KG1 (cell line): ENCODE measurements at places on chromosomes 5 and 9.
A peak's percentile ranks its signal among the peaks of the same experiment; 100 is the strongest.

DNA sequence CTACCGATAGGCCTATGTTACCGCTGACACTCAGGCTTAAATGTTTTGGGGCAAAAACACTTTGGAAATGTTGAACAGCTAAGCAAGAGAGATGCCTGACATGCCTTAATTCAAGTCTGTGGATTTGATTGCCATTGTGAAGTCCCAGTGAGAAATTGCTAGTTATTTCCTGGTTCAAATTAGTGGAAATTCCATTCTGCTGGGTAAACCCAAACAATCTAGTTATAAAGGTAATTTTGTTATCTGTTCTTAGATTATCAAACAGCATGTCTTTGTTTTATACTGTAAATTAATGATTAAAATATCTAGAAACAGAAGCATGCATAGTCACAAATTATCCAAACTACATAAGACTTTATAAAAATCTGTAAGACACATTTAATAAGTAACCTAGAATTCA lies 96.6 kb downstream of the PJA2 start:
- no peak for DNase-seq

DNA sequence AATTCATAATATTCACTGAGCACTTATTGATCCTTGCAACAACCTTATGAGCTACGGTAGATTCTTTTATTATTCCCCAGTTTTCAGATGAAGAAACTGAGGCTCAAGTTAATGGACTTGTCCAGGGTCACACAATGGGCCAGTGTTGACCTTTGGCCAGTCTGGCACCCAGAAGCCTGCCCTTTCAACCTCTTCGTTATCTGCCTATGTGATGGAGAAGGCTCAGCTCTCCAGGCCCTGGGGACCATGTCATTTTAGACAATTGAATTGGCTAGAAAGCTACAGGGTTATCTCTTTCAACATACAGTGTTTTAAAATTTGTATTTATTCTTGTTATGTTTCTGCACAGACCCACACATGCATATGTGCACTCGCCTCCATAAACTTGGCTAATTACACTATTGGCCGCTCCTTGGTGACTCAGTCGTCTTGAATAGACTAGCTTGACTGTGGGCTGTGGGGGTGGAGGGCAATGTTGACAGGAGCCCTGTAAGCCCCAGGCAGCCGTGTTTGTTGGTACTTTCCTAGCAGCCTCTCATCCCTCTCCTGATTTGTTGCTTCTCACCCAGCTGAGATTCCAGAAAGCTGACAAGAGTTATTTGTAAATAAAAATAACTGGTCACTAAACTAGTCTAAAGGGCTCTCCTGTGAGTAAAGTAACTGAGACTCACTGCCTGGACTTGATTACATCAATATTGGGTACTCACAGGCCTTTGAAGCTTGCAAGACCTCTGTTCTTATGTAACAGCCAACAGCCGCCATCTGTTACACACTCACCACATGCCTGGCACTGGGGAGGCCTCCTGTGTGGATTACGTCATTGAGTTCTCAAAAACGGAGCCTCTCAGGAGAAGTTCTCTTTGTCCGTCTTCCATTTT lies 8.5 kb upstream of the ANGPTL2 start:
- DNase-seq, result no peak

- DNase-seq, result peak; percentile 7
Observed at GRCh38 chr5:14035859-14036503, 91.5 kb upstream of the DNAH5 start.

- DNase-seq, result no peak
Observed at GRCh38 chr5:135822286-135822685, 12.2 kb upstream of the SLC25A48 start.

- peak; percentile 5 for DNase-seq
Observed at GRCh38 chr5:141412854-141413539, at the start of gene PCDHGA10. TSS of gene PCDHGA10 (plus strand) at chr5:141412987. CDS start at chr5:141413176, 189 bp downstream.

- DNase-seq, result no peak
Observed at GRCh38 chr9:137446851-137447471, 5.8 kb upstream of the ENTPD8 start.

DNA sequence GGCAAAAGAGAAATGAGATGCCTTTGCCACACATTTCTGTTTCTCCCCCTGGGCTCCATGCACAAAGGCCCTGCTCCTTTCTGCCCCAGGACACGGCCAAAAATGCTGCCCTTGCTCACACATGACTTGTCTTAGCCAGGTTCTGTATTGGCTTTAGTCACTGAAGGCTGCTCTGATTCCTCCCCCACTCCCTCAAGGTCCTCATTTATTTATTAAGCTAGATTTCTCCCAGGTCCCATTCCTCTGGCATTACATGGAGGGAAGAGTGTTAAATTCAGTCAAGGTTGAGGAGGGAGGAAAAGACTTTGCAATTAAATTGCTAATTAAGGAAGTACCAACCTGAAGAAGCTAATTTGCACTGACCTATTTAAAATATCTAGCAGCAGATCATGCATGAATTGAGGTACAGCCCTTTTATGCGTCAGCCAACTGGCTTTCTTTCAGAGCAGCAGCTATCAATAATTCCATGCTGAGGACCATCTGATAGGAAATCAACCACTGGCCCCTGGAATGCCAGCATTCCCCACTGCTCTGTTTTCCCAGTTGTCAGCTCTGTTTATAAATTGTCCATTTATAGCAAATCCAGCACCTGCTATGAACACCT lies 81.2 kb upstream of the MAP3K1 start:
- DNase-seq, result no peak

- no peak for DNase-seq
Observed at GRCh38 chr5:55593115-55593472, 58.3 kb upstream of the PLPP1 start.

DNA sequence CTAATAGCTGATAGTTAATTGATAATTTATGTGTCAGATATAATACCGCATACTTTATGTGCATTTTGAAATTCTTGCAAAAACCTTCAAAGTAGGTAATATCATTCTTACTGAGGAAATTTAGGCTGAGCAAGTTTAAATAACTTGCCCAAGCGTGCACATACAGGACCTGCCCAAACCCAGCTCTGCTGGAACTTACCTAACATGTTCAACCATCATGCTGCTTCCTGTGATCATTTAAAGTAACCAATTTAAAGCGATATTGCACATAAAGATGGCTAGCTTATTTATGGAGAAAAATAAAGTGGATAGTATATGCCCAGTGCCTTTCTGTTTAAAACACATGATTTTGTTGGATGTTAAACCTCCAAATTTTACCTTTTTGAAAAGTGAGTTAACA lies 4.3 kb downstream of the FAM174A start:
- no peak for DNase-seq

- DNase-seq, result no peak
Observed at GRCh38 chr5:140631831-140632365, 1.1 kb downstream of the CD14 start.

DNA sequence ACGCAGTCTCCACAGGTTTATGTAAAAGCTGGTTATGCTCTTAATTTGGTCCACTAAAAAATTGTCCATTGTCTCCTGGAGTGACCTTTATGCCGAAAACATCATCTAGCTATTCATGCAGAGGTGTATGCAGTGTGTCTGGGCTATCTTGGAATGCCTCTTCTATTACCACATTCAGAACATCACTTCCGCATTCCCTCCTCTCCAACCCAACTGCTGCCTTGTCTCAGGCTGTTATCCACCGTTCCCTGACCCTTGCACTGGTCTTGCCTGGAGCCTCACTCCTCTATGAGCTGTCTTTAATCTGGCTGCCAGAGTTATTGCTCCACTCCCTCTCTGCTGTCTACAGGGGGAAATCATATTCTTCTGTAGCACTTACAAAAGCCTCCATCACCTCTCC lies 214.1 kb upstream of the ANKRD55 start:
- DNase-seq, result no peak

DNA sequence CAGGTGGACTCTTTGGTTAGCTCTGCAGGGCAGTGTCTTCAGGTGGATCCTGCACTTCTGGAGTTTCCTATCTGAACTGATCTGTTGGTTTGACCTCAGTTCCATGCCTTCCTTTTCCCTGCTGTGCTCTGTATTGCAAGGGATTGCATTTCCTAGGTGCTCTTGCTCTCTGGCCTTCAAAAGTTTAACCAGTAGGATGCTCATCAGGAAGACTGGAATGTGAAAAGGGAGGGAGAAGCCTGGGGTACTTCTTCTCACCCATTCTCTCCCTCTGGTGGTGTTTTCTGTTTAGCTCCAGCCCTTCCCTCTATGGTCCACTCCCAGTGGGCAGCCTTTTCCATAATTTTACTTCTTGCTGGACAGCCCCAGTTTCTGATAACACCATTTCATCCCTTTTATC lies 78.5 kb downstream of the ZNF618 start:
- no peak for DNase-seq

- no peak for DNase-seq
Observed at GRCh38 chr5:125052584-125052983, 306.1 kb upstream of the ZNF608 start.

DNA sequence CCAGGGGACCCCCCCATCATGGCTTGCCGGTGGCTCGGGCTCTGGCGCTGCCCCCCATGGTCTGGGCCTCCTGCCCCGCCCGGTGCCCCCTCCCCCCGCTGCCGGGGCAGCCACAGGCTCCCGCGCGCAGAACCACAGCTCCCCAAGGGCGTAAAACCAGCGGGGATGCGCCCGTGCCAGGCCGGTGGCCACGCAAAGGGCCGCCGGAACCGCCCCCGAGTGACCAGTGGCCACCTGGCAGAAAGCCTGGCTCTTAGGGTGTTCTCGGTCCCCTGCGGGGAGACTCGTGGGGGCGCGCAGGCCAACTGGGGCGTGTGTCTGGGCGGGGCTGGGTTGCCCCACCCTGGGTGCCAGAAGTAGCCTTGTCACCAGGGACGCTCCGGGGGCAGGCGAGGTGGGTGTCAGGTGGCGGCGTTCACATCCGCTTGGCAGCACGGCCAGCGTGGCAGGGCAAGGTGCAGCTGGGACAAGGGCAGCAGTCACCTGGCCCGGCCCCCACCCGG lies 515 bp upstream of the AGPAT2 start:
- DNase-seq, result no peak
